ENCODE measurements at places on chromosomes 16 and 17. TPM values are rescaled to one million over a fixed set of nuclear protein-coding genes. Genes with fewer than 3 reads are reported as not detected.

DNA sequence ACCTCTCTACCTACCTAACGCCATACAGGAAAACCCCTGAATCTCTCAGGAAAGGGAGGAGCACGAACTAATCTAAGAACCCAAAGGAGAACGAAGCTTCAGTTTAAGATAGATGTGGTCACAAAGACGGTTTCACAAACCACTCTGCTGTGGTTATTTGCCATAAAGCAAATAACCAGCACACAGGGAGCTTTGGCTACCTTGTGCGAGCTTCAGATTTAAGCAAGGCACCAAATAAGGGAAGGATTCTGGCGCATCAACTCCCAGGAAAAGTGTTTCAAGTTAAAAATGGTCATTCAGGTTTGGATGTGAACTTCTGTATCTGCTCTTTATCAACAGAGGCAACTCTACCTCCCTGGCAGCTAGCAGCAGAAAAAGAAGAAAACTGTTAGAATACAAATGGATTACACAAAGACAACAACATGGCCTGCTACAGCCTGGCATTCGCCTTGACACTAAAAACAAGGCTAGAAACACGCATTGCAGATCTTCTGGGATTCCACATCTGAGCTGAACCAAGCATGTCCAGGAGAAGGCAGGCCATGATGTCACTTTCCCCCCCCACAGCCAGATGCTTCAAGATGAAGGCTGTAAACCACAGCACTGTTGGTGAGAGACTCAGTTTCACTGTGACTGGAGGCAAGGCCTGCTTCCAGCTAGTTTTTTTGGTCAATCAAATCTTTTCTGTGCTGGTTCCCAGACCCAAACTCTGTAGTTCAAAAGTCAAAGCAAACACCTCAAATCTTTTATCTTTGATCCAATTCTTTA, 43.6 kb downstream of the SMG6 start:
- no peak for DNase-seq

DNA sequence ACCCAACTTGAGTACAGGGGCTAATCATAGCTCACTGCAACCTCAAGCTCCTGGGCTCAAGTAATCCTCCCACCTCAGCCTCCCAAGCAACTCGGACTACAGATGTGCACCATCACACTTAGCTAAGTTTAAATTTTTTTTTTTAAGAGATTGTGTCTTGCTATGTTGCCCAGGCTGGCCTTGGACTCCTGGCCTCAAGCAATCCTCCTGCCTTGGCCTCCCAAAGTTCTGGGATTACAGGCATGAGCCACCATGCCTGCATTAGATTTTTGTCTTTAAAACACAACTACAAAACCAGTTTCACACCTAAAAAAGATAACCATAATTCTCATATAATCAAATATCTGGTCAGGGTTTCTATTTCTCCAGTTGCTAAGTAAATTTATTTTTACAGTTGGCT, 147.1 kb downstream of the CHD9 start:
- no peak for DNase-seq

- DNase-seq = no peak
These were observed 8.6 kb downstream of the MAP2K3 start for GRCh38 chr17:21292867-21293830.

DNA sequence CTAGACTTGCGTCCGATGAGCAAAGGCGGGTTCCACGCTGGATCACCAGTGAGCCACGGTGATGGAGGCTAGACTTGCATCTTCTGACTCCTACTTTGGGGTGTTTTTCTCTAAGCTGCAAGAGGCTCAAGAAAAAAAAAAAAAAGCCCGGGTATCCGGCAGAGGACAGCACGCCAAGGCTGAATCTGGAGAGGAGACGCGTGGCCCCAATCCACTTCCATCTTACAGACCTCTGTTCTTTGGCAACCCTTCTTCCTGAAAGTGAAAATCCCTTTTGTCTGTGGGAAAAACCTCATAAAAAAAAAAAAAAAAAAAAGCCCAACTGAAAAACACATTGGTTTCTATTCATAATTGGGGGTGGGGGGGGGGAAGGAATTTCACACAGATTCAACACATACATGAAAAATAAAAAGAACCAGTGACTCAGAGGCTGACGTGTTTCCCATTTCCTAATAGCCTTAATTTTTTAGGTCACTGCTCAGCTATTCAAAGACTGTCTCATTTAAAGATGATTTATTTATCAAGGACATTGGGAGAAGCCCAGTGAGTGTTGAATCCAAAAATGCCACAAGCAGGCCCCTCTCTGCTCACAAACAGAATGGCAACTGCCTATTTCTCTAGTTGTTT, 258.3 kb downstream of the FOXL1 start:
- no peak for DNase-seq

- no peak for DNase-seq
These were observed 307.5 kb upstream of the SALL1 start for GRCh38 chr16:51458356-51459140.

The LGALS9C gene
- total RNA-seq = 0.10 TPM

DNA sequence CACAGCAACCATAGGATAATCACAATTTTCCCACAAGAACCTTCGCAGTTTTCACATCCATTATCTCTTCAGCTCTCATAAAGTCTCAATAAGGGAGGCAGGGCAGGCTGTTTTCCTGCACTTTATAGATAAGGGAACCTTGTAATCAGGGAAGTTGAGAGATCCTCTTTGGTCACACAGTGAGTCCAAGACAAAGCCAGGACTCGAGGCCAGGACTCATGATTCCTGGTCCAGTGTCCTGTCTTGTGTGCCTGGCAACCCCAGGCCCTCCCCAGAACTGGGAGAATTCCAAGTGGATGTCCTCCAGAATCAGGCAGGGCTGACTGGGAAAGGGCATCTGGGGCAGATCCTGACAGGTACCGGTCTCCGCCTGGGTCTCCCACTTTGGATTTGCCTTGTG, 23.1 kb upstream of the PHF12 start:
- DNase-seq = no peak

The SSTR5 gene
- 5.1 TPM for total RNA-seq

DNA sequence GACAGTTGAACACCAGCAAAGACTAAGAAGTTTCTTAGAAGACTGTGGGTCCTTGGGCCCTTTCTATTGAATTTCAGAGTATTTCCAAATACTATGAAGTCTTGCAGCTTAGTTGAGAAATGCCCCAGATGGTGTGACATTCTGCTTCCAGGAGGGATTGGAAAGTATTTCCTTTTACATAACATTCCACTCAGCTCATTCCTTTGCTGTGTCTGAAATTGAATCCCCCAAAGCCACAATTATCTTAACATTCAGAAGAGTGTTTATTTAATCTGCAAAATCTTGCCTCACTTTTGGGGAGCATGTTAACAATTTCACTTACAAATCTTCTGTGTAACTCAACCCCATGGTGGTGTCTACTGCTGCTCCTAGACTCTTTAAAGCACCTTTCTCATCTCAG, 307.7 kb downstream of the WWOX start:
- no peak for DNase-seq

DNA sequence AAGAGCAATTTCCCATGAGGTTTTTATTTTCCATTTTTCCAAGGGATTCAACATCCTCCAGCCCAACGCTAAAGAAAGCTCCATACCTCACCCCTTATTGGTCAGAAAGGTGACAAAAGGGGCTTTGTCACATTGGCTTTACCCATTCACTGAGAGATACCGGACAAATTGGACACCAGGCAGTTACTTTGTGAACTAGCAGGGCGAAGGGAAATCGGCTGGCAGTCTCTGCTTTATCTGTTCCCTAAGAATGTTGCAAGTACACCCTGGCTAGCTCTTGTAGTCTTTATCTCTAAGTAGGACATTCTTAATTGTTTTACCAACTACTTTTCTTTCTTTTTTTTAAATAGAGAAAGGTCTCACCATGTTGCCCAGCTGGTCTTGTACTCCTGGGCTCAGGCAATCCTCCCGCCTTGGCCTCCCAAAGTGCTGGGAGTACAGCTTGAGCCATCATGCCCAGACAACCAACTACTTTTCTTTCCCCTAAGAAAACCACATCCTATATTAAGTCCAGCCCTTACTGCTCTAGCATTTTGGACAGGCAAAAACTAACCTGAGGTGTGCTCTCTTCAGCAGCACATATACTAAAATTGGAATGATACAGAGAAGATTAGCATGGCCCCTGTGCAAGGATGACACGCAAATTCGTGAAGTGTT, 16.8 kb downstream of the PRPSAP1 start:
- DNase-seq = no peak

The MFSD6L gene
- total RNA-seq = not detected

GRCh38 chr17:52751051-52751450, 592.5 kb upstream of the CA10 start:
- no peak for DNase-seq

GRCh38 chr17:75570034-75570676, 17.4 kb upstream of the MYO15B start:
- no peak for DNase-seq

- DNase-seq = no peak
These were observed at the start of gene HAP1 for GRCh38 chr17:41734139-41734948. Gene HAP1, minus strand, starts transcription at chr17:41734643. Its CDS starts 9 bp downstream, at chr17:41734634.

The TP53TG3B gene
- not detected for total RNA-seq

GRCh38 chr17:82957961-82958561, 118.2 kb upstream of the ZNF750 start:
- no peak for DNase-seq

DNA sequence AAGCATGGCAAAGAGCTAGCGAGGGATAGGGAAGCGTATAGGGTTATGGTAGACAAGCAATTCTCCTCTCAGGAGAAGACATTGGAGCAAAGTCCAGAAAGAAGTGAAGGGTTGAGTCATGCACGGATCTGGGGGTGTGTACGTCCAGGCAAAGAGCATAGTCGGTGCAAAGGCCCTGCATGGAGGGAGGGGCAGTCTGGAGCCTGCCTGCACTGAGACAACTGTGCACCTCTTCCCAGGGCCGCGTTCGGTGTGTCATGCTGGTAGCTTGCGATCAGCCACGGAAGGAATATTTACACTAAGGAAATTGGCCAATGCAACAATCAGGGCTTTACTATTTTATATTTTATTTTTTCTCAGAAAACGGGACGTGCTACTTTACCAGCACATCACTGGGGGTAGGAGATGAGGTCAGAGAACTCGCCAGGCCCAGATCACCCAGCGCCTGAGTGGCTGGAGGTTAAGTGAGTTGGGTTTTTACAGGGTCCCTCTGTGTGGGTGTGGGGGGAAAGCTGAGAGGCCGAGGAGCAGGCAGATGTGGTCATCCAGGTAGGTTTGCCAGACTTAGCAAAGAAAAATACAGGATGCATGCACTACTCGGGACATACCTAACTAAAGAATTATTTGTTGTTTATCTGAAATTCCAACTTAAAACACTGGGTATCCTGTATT, 6.7 kb upstream of the B9D1 start:
- no peak for DNase-seq

- no peak for DNase-seq
These were observed 2254.6 kb downstream of the TP53TG3F start for GRCh38 chr16:35713762-35714650.

DNA sequence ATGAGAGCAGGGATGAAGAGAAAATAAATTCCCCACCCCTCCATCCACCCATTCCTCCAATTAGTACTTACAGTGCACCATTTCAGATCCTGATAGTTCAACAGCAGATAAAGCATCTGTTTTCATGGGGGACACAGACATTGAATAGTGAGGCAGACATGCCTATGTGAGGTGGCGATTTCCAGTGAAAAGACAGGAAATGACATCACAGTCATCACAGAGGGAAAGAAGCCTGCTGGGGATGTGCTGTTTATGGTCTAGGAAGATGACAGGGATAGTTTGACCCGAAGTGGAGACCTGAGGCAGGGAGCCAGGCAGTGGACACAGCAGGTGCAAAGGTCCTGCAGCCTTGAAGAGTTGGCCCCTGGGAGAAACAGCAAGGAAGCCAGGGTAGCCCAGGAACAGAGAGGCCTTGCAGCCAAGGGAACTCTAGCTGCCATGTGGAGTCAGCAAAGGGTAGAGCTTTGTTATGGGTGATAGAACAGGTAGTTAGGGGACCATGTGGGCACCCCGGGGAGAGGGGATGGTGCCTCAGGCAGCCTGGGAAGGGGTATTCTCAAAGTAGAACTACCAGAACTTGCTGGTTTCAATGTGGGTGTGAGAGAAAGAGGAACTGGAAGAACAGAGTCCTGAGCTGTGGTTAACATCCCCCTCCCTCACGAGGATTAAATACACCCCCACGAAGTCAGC, 256.6 kb downstream of the CPPED1 start:
- no peak for DNase-seq

DNA sequence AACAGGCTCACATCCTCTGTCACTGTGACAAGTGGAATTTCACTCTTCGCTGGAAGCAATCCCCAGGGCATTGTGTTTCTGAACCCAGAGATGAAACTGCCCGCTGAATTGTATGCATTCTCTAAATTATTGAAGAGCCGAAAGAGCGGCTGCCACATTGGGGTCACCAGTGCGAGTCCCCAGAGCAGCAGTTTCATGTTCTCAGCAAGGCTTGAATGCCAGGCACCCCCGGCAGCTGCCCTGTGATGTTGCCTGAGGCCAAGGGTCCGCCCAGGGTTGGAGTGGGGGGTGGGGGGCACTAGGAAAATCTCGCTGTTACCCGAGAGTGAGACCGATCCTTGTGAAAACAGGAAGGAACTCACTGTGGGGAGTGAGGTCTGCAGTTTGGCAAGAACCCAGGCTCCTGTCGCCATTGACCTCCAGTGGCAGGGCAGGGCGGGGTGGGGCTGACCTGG, 20.7 kb upstream of the BCAR1 start:
- no peak for DNase-seq

The MYH2 gene
- total RNA-seq = not detected

The KRT31 gene
- not detected for total RNA-seq

DNA sequence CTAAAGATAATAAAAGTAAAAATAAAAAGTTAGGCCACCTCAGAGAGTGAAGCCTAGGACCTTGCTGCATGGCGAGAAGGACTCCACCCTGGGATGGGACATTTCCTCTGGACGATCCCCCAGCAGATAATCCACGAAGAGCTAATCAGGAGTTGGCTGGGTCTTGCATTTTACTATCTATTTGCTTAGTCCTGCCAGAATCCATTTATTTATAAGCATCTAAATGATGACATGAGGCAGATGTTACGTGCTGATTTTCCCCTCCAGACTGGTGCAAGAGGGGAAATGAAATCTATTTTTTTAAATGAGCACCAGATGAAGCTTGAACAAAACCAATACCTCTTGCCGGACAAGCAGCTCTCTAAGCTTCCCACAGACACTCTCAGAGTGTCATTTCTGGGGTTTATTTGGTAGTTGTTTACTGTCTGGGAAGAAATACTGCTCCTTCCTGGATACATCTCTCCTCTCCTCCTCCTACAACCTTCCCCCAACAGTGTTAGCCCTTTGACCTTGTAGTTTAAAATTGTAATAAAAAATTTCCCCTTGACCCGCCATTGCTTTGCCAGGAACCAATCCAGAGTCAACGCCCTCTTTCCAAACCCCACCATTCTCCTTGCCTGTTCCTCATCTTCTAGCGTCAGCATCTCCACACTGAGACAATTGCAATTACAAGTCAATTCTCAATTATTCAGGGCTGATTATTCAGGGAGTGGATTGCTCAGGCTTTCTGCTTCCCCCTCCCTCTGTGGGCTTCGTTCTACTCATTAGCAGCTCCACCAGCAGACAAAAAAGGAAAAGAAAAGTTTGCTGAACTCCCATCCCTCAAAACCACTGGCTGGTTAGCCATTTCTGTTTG, 63.0 kb downstream of the GSG1L start:
- no peak for DNase-seq

DNA sequence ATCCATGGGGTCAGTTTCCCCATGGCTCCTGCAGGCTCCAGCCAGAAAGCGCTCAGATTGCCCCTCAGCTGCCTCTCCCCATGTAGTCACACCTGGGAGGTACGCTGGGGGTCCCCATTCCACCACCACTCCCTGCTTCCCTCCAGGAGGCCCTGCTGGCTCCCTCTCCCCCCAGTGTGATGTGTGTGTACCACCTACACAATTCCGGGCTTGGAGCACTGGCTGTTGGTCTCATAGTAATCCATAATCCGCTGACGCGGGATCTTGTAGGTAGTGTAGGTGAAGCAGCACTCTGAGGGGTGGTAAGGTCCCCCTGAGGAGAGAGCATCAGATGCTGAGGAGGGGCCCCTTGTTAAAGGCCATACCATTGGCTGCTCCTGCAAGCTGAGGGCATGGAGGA, 2.4 kb downstream of the CCL14 start:
- DNase-seq = no peak

The CNTD1 gene
- 0.13 TPM for total RNA-seq

All from HT-29 (cell line).